ENCODE measurements at places on chromosomes 13 and 19.
A peak's percentile ranks its signal among the peaks of the same experiment; 100 is the strongest.

DNA sequence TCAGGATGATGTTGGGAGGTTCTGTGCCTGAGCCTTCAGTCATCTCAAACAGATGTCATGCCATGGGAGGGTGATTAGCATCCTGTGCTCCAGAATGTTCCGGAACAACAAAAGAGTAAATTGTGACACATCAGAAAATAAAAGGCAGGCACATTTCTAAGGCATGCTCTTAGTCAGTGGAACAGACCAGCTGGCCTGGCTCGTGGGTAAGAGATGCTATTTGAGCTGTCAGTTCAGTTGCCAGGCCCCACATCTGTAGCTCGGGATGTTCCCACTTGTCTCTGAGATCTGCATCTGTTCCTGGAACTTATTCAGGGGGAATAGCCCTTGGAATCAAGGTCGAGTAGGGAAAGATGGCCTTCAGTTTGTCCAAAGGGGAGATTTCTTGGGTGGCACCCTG, 26.0 kb downstream of the OLFM4 start:
- no peaks in the 10 kb centered on the region for H3K27me3 ChIP-seq
- no peaks in the 10 kb centered on the region for H3K4me1 ChIP-seq
- H3K27ac ChIP-seq: no peak overlapping the region
- no peaks in the 10 kb centered on the region for H3K36me3 ChIP-seq
- no peak for DNase-seq

- H3K4me1 ChIP-seq: peaks cover 69% of the 10 kb centered on the region
- peak overlapping the region; percentile 11 for H3K27ac ChIP-seq
Measured at GRCh38 chr13:21673789-21674489, 3.1 kb downstream of the FGF9 start.

DNA sequence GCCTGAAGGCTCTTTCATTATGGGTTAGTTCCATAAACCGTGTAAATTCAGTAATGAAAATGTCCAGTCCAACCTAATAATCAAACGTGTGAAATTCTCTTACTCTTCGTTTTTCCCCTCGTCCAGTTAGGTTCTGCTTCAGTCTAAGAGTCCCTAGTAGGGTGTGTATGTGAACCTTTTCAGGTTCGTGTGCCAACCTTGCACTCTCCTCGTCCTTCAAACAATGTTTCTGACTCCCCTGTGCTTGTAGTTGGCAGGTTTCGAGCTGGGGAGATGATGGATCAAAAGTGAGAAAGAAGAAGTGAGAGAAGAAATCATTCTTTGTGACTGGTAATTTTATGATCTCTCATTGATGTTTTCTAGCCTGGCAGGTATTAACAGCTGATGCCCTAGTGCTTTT, 366.1 kb downstream of the GPC5 start:
- DNase-seq: no peak
- no peaks in the 10 kb centered on the region for H3K4me1 ChIP-seq
- no peak overlapping the region for H3K4me3 ChIP-seq
- no peak overlapping the region for H3K27ac ChIP-seq
- H3K36me3 ChIP-seq: no peaks in the 10 kb centered on the region

DNA sequence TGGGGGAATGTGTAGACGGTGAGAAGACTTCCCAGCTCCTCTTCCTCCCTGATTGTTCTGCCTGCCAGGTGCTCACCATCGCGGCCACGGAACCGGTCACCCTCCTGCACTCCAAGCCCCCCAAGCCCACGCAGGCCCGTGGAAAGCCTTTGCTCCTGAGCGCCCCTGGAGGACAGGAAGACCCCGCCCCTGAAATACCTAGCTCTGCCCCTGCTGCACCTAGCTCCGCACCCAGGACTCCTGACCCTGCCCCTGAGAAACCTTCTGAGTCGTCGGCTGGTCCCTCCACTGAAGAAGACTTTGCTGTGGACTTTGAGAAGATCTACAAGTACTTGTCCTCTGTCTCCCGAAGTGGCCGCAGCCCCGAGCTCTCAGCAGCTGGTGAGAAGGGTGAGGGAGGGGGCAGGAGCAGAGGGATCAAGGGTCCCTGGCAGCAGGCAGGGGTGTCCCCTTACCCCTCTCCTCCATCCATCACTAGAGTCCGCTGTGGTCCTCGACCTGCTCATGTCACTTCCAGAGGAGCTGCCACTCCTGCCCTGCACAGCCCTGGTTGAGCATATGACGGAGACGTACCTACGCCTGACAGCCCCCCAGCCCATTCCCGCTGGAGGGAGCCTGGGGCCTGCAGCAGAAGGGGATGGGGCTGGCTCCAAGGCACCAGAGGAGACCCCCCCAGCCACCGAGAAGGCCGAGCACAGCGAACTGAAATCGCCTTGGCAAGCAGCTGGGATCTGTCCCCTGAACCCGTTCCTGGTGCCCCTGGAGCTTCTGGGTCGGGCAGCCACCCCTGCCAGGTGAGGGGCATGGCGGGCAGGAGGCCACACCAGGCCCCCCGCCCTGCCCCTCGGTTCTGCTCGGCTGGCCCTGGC, 2.1 kb downstream of the SNAPC2 start:
- no peak overlapping the region for H3K4me3 ChIP-seq
- DNase-seq: no peak
- H3K4me1 ChIP-seq: peaks cover 49% of the 10 kb centered on the region
- peaks cover 7% of the 10 kb centered on the region for H3K27me3 ChIP-seq
- H3K27ac ChIP-seq: peak overlapping the region; percentile 91

GRCh38 chr19:925087-925525, 729 bp upstream of the ARID3A start:
- H3K27ac ChIP-seq: peak overlapping the region; percentile 90
- no peak for DNase-seq
- H3K36me3 ChIP-seq: no peaks in the 10 kb centered on the region

DNA sequence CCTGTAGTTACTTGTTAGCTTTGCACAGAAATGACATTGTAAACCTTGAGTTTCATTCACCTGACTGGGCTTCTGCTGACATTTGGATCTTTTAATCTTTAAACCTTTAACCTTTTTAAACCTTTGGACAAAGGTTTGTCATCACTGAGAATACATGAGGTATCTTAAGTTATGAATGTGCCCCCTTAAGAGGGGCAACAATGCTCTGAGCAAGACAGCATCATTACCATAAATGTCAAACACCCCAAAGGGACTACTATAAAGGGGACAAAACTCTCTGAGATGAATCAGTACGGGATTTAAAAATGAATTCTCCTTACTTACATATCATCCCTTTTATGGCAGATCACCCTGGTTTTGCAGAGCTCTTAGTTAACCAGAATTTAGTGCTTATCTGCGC, 203.3 kb downstream of the COG6 start:
- H3K36me3 ChIP-seq: no peaks in the 10 kb centered on the region
- DNase-seq: no peak
- no peaks in the 10 kb centered on the region for H3K4me1 ChIP-seq

DNA sequence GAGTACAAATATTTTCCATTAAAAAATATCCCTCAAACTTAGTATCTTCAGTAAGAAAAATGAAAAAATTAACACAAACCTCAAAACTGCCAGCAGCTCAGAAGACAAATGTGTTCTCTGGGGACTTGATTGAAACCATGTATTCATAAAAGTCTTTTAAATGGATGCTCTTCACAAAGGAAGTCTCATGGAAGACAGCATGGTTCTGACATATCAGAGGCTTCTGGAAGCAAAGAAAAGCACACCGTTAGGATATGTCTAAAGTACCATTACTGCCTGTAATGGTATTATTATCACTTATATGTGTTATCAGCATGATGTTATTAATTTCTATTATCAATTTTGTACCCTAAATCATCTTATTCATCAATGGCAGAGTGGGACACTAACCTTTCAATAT, 302.8 kb downstream of the ENOX1 start:
- H3K27me3 ChIP-seq: no peaks in the 10 kb centered on the region
- no peak for DNase-seq
- no peak overlapping the region for H3K27ac ChIP-seq
- H3K36me3 ChIP-seq: no peaks in the 10 kb centered on the region
- no peak overlapping the region for H3K4me3 ChIP-seq

All from esophagus squamous epithelium (tissue), 5 donors.